ENCODE measurements at places on chromosomes 1 and 21.

GRCh38 chr1:41671116-41671755 is 186.8 kb upstream of the EDN2 start:
- no peak for DNase-seq

DNA sequence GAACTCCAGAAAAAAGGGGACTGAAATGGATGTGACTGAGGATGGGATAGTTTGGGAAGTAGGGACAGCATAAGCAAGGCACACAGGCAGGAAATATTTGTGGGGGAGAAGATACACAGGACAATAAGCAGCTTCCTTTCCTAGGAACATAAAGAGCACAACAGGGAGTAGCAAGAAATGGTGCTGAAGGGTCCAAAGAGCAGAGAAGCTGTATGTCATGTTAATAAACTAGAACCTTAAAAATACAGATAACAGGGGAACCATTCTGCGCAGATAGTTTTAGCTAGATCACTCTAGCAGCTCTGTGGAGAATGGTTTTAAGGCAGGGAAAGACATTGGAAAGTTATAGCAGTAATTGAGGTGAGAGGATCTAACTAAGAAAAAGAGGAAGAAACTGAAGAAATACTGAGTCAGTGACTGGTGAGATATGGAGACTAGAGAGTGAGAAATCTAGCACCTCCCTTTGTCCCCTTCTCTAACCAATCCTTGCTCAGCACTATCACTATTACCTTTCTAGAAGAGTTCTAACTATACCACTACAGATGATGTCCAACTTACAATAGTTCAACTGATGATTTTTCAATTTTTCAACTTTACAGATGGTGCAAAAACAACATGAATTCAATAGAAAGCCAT is 95.0 kb downstream of the CDC42BPA start:
- DNase-seq = no peak

DNA sequence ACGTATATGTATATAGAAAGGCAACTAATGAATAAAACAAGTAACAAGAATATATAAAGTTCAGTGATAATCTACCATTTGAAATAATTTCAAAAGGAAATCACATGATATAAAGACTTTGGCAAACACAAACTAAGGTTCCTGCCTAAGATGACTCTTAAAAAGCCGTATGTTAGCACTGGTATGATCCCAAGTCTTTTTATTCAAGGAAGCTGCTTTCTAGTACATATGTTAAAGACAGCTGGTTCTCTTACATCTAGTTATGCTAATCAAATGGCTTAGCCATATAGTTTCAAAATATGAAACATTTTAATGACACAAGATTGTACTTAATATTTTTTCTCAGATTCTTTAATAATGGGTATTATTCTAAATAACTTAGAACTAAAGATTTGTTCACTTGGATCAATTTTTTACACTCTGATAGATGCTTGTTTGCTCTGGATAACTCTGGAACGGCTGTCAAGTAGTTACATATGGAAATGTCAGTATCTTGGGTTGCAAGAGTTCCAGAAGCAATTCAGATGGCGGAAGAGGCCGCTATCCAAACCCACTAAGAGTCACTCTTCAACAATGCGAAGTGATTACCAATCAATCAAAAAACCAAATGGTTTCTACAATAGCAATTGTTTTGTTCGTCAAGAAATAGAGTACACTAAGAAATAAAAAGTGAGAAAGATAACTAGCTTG is 21.4 kb downstream of the STX6 start:
- DNase-seq = no peak

GRCh38 chr1:21865609-21865942 is 53.5 kb downstream of the LDLRAD2 start:
- DNase-seq = no peak

- no peak for DNase-seq
Measured at GRCh38 chr1:47522935-47523834, 85.3 kb downstream of the FOXD2 start.
